H9 (cell line): ENCODE measurements at places on chromosomes 13 and 19.

GRCh38 chr13:90713441-90714133, 633.9 kb upstream of the MIR17HG start:
- no peak for DNase-seq

DNA sequence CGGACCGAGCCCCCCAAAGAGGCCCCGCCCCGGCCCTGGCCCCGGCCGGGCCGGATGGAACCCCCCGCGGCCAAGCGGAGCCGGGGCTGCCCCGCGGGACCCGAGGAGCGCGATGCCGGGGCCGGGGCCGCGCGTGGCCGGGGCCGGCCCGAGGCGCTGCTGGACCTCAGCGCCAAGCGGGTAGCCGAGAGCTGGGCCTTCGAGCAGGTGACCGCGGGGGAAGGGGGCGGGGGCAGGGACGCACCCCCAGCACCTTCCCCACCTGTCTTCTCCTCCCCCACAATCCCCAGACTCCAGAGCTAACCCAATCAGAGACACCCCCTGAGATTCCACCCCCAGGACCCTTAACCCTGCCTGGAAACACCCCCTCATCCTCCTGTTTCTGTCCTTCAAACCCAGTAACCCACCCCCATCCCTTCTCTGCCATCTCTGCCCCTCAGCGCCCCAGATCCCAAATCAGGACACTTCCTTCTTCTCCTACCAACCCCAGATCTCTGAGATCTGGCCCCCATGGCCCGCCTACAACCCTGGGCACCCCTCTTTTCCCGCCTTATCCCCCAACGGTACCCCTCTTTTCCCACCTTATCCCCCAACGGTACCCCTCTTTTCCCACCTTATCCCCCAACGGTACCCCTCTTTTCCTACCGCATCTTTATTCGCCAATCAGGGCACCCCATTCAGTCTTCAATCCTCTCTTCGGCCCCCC, 505 bp downstream of the ZSWIM4 start:
- peak; percentile 67 for DNase-seq

GRCh38 chr13:42832341-42833096, 51.1 kb downstream of the FAM216B start:
- no peak for DNase-seq

DNA sequence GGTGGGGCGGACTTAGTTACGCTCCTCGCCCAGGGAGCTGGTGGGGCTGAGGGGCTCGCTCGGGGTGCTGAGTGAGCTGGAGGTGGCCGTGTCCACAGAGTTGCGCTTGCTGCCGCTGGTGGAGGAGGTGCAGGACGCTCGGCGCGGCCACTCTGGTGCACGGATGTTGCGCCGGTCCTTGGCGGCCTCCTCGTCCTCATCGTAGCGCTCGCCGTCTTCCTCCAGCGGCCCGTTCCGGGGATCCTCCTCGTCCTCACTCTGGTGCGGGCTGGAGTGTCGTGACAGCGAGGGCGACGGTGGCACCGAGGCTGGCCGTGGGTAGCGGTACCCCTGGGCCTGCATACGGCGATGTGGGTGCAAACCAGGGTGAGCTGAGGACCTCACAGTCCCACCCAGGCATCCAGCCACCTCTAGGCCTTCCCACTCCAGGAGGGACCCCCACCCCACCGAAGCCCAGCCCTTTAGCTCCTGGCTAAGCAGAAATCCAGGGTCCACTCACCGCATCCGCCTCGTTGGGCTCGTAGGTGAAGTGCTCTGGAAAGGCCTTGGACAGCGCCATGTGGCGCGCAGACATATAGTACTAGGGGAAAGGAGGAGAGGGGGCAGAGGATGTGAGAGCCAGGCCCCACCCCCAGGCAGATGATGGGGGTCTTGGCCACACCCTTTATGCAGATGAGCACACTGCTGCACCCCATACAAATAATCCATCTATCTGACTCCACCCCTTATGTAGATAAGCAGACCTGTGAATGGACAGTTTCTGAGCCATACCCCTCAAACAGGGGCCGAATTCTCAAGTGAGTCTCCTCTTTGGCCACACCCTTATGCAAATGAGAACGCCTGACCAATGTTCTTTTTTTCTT, 4.4 kb downstream of the FTL start:
- peak; percentile 63 for DNase-seq

- no peak for DNase-seq
Observed at GRCh38 chr13:42883771-42884467, 102.5 kb downstream of the FAM216B start.

GRCh38 chr13:99426426-99426825, 74.8 kb upstream of the TM9SF2 start:
- peak; percentile 23 for DNase-seq

DNA sequence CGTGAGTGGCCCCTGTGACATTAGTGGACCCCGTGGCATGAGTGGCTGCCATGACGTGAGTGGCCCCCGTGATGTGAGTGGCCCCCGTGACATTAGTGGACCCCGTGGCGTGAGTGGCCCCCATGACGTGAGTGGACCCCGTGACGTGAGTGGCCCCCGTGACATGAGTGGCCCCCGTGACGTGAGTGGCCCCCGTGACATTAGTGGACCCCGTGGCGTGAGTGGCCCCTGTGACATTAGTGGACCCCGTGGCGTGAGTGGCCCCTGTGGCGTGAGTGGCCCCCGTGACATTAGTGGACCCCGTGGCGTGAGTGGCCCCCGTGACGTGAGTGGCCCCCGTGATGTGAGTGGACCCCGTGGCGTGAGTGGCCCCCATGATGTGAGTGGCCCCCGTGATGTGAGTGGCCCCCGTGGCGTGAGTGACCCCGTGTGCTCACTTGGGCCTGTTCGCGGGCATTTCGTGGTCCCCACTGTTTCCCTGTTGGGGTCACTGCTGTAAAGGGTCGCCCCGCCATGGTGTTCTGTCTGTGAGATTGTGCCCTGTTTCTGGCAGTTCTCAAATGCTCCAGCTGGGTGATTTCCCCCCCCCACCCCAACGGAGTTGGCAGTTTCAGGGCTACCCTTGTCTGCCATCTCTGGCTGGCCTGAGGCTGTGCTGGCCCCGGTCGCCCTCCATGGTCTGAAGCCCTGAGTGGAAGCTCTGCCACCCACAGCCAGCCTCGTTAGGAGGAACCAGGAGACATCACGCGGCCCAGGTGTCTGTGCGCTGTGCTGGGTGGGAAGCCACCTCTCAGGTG, 64.2 kb downstream of the MCF2L start:
- DNase-seq = no peak

- no peak for DNase-seq
Observed at GRCh38 chr13:35917252-35917941, 213.8 kb downstream of the DCLK1 start.

DNA sequence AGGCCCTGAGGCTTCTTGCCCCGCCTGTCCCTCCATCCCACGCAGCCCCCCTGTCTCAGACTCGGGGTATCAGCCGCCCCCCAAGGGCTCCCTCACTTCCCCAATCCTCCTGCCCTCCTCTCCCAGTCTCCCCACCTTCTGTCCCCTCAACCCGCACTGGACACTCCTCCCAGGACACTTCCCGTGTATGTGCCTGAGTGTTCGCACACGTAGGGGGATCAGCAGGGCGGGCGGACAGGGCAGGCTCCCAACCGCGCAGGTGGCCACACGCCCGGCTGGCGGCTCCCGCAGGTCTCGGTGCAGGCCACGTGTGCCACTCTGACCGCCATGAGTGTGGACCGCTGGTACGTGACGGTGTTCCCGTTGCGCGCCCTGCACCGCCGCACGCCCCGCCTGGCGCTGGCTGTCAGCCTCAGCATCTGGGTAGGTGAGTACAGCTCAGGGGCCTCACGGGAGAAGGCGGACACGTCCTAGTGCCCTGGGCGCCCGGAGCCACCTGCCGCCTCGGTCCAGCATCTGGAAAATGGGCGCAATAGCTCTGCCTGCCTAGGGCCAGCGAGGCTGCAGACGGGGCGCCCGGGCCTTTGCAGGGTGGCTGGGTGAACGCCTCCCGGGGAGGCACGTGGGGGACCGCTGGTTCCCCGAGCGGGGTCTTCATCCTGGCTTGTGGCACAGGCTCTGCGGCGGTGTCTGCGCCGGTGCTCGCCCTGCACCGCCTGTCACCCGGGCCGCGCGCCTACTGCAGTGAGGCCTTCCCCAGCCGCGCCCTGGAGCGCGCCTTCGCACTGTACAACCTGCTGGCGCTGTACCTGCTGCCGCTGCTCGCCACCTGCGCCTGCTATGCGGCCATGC, 2.3 kb downstream of the KISS1R start:
- no peak for DNase-seq

DNA sequence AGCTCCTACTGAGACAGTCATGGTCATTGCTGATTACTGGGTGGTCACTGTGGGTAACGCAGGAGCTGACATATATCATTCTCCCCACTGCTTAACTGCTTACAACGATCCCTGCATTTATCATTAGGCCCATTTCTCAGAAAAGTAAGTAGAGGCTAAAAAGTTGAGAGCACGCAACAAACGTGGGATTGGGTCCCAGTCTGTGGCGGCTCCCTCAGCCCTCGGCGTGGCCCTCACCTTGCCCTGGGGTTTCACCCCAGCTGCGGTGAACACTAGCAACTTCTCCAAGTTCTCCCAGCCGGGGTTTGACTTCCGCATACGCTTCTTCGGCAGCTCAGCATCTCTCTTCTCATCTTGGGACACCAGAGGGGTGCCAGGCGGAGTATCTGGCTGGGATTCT, 2.5 kb downstream of the PNKP start:
- no peak for DNase-seq

- DNase-seq = no peak
Observed at GRCh38 chr13:112510987-112511685, 76.8 kb downstream of the TUBGCP3 start.

DNA sequence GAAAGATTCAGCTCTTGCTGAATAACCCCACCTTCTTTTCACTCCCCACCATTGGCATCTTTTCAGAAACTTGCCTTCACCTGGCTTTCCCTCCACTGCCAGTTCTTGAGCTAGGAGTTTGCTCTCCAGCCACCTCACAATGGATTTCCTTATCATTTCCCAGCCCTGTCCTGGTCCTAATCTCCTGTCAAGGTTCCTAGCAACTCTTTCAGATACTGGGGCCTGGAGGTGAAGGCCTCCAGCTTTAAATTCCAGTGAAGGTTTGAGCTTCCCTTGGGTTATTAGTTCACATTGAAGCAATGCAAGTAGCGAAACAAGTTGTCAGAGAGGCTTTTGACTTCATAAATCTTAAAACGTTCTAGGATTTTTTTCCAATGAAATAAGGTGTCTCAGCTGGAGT, 320.8 kb upstream of the MAB21L1 start:
- no peak for DNase-seq

GRCh38 chr19:55319785-55320184, 5.4 kb downstream of the TMEM150B start:
- DNase-seq = peak; percentile 92

GRCh38 chr19:42253245-42254088, 1.5 kb downstream of the ERF start:
- peak; percentile 75 for DNase-seq

DNA sequence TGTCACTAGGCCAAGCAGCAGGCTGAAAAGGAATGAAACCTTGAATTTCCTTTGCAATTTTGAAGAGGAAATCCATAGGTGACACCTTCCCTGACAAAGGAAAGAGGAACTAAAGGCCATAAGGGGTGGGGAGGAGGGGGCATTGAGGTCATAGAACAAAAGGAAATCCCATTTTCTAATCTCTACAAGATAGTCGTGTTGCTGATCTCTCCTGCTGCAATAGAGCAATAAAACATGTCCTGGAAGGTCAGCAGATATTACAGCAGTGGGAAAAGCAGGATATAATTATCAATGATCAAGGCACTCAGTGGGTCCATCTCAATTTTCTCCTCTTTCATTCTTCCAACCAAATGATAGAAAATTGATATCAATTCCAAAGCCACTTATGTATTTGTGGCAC, 20.3 kb upstream of the RAP2A start:
- no peak for DNase-seq

DNA sequence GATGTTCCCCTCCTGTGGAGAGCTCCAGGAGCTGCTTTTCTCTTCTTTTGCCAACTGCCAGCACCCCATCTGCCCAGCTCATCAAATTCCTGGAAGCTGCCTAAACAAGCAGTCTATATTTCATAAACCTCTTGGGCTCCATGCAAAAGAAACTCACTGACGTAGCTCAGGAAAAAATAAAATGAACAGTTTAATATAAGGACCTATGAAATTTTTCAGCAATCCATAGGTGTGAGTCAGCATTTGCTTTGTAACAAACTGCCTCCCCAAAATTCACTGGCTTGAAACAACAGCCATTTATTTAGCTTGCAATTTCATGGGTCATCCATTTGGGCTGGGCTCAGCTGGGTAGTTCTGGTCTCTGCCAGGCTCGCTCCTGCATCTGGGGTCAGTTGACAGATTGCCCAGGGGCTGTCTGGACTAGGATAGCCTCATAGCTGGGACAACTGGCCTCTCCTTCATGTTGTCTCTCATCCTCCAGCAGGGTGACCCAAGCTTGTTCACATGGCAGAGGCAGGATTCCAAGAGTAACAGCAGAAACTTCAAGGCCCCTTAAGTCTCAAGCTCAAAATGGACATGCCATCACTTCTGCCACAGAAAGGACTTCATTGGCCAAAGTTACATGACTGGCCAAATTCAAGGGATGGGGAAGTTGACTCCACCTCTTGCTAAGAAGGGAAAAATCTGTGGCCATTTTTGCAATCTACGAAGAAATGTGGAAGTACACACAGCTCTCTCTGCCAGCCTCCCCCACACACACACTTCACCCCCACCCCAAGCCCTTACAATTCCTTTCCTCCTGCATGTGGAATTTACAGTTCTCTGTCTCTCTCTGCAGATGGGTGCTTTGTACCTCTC, 7.9 kb upstream of the PVR start:
- no peak for DNase-seq

GRCh38 chr13:94622344-94622743, 20.7 kb downstream of the GPR180 start:
- no peak for DNase-seq

- no peak for DNase-seq
Observed at GRCh38 chr13:74230984-74231501, 96.8 kb upstream of the KLF12 start.
